ENCODE measurements at places on chromosomes 3 and 15.
A peak's percentile ranks its signal among the peaks of the same experiment; 100 is the strongest.

GRCh38 chr15:56759450-56759845, 26.1 kb upstream of the ZNF280D start:
- no peak for DNase-seq

GRCh38 chr15:26376243-26376642, 396.6 kb downstream of the GABRB3 start:
- no peak for DNase-seq

DNA sequence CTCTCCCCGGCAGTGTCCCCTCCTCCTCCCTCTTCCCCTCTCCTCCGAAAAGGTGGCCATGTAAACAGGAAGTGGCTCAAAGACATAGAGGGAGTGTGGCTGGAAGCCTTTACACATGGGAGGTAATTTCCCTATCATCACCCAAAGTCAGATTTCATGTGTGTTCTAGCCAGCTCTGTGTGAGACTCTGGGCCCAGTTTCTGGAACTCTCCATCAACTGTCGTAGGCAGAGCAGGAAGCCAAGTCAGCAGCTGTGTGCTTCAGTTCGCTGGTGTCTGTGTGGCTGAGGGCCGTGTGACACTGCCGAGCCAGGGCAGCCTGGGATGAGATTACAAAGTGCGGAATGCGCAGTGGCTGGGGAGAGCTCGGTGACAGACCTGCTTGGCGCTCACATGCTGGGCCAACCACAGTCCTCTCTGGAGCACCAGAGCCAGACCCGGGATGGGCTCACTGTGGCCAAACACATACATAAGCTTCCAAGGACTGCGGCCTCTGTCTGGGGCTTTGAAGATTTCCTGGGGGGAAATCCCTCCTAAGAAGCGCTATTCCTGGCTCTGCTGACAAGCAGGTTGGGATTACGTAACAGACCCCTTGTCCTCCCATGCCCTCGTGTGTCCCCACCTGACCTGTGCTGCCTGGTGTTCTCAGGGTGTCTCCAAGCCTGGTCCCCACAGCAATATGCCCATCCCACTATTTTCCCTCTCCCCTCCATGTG, 50.7 kb downstream of the UMPS start:
- no peak for DNase-seq

DNA sequence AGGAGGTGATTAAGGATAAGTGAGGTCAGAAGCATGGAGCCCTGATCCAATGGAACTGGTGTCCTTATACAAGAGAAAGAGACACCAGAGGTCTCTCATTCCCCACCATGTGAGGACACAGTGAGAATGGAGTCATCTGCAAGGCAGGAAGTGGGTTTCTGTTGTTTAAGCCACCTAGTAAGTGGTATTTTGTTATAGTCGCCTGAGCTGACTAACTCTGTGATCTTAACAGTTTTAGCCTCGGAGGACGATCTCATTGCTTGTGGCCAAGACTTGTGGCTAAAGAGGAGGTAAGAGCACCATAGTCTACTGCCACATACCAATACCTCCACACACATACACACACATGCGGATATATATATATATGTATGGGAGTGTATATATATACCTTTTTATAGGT, 73.8 kb downstream of the MCTP2 start:
- DNase-seq = no peak

GRCh38 chr3:56291953-56292352, 176.3 kb downstream of the ERC2 start:
- DNase-seq = peak; percentile 55

- no peak for DNase-seq
Measured at GRCh38 chr3:173249457-173249856, 108.4 kb upstream of the SPATA16 start.

- no peak for DNase-seq
Measured at GRCh38 chr3:152252755-152253154, 16.0 kb upstream of the MBNL1 start.

GRCh38 chr15:43225201-43225949, 4.6 kb upstream of the EPB42 start:
- no peak for DNase-seq

- DNase-seq = no peak
Measured at GRCh38 chr3:126381966-126382365, 12.7 kb upstream of the CFAP100 start.

DNA sequence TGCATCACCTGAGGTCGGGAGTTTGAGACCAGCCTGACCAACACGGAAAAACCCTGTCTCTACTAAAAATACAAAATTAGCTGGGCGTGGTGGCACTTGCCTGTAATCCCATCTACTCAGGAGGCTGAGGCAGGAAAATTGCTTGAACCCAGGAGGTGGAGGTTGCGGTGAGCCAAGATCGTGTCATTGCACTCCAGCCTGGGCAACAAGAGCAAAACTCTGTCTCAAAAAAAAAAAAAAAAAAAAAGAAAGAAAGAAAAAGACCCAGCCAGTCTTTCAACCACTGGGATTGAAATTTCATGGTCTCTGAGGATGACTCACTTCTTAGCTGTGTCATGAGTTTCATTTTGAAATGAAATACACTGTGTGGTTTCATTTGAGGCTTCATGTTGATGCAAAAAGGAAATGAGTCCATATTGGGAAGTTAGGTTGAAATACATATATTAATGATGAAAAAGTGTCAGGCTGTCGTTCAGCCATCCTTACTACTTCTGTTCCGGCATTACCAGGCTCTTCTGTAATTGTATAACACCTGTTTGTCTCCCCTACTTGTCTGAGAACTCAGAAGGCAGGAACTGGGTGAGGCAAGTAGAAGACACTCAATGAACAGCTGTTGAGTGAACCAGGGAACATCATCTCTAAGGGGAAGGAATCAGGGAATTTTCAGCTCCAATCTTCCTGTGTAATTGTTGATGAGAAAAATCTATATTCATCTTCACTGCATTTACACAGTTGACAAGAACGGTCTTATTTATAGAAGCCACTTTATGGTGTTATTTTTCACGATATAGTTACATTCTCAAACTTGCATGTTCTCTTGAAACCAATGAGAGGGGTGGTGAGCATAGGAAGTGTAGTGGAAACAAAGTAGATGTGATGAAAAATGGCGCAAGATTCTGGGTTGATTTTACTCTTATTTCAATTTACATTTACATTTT, 87.4 kb downstream of the NFKBIZ start:
- DNase-seq = no peak

- DNase-seq = no peak
Measured at GRCh38 chr15:72358650-72359171, 17.1 kb downstream of the HEXA start.

DNA sequence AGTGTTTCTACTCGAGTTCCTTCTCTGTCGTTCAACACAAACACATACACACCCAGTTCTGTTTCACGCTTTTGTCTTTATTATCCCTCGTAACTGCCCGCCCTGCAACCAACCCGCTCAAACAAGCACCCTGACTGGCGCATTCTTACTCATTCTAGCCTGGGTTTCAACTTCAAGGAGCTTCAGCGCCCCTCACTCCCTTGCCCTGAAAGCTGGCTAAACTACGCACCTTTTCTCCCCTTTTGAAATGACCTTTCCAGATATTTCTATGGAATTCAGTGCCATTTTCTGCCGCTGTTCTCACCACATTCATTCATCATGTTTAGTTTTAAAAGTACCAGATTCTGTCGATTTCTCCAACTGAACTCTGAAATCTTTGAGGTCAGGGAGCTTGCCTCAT, 653 bp upstream of the MFSD1 start:
- DNase-seq = no peak

DNA sequence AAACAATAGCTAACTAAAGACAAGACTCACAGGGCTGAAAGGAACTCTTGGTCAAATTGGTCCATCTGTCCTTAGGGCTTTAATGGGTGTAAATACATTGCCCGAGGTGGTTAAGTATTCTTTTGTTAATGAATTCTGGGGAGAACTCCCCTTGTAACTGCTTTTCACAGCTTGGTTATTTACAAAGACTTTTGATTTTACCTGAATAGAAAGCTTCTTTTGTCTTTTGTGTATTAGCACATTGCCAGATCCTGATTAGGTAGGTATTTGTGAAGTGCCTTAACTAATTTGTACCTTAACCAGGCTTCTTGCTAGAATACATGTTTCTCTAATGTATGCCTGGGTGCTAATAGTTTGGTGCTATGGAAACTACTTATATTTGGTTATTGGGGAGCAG, 14.0 kb downstream of the CHD2 start:
- no peak for DNase-seq

DNA sequence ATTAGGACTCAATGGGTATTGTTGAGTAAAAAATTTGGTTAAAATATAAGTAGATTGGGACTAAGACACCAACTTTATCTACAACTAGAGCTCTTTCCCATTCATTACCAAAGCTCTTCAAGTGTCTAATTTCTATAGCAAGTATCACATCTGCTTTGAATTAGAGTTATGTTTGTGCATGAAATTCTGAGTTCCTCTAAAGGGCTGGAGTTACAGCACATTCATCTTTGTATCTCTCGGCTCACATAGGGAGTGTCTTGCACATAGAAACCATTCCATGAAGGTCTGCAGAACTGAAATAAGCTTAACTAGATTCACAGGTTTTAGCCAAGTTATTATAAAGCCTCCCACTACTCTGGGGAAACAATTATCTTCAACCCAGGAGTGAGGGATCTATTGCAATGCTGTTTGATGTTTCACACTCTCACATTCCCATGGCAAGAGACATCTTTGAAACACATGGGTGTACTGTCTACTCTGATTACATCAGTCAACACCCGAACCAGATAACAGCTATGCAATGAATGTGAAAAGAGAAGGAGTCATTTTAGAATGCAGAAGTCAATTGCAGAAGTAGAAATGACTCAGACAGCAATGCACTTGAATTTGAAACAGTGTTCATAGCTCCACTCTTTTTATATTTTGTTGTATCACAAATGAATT, 93.1 kb upstream of the KBTBD8 start:
- no peak for DNase-seq

DNA sequence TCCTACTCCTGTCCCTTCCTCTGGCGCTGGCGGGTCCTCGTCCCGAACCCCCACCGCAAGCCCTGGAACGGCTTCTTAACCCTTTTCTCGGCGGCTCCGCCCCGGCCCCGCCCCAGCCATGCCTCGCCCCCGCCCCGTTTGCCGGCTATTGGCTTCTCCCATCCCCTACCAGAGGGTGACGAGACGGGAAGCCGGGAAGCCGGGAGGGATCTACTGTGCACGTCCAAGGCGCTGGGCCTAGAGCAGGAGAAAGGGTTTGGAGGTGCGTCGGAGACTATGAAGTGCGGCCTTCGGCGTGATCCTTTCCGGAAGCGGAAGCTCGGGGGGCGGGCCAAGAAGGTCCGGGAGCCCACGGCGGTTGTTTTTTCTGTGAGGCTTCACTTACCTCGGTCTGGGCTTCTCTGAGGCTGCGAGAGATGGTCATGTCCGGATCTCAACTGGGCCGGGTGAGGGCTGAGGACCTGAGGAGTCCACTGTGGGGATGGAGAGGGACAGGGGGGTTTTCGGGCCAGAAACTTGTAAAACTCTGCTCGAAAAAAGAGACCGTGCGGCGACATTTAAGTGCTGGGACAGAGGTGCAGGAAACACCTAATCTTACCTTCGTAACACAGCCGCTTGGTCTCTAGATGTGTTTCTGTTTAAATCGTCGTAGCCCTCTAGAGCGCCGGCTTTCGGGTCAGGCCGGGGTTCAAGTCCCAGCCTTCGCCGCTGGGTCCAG, 21.4 kb downstream of the ROPN1B start:
- DNase-seq = peak; percentile 64

GRCh38 chr3:157464321-157464720, 27.7 kb downstream of the PTX3 start:
- DNase-seq = no peak

DNA sequence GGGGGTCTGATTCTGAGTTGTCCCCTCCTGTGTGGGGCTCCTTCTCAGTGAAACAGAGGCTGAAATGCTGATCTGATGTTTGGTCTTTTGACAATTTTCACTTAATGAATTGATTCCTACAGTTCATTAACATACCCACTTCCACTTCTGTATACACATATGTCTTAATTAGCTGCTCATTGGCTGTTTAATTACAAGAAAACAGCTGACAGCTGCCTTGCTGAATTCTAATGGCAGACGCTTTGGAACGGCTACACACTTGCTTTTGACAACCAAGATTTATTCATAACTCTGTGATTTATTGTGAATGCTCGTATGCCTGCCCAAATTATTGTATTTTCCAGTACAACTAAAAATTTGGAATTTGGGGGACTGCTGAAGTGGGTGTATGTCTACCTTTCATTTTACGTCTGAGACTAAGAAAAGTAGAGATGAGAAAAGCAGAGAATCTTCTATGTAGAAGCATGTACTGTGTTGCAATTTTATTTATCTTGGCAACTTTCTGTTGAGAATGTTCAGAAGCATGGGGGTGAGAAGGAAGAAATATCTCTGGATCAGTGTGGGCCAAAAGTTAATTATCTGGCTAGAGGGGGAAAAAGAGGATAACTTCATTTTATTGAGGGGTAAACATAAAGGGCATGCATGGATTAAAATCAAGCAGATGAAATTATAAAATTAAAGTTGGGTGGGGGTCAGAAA, 46.5 kb upstream of the ICE2 start:
- no peak for DNase-seq

DNA sequence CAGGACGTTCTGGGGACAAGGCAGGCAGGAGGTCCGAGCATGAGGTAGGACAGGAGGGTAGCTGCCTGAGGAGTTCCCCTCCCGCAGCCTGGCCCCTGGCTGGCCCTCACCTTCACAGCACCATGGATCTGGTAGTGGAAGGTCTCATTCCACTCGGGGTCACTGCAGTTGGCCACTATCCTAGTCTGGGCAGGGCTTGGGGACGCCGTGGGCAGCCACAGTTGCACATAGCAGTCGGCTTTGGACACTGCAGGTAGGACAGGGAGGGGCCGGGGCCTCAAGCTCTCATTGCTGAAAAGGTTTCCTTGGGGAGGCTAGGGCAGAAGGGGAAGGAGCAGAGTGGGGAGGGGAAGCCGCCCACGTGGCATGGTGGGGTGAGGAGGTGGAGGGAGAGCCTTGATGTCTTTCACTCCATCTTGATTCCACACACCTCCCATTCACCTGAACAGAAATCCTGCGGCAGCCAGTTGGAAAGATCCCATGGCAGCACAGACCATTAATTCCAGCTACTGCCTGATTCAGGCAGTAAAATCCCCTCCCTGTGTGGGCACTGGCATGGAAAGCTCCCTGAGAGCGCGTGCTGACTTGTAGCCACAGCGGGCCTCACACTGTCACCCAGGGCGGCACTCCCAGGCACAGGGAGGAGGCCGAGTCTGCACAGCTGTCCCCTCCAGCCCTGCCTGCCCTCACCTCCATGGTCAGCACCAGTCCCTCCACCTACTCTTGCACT, 2.1 kb downstream of the PLA2G4F start:
- no peak for DNase-seq

- DNase-seq = no peak
Measured at GRCh38 chr3:99774467-99774866, 43.2 kb upstream of the CMSS1 start.

GRCh38 chr3:196528639-196529233, 13.6 kb upstream of the SMCO1 start:
- peak; percentile 62 for DNase-seq

- no peak for DNase-seq
Measured at GRCh38 chr15:101329867-101330380, 34.9 kb upstream of the SNRPA1 start.

DNA sequence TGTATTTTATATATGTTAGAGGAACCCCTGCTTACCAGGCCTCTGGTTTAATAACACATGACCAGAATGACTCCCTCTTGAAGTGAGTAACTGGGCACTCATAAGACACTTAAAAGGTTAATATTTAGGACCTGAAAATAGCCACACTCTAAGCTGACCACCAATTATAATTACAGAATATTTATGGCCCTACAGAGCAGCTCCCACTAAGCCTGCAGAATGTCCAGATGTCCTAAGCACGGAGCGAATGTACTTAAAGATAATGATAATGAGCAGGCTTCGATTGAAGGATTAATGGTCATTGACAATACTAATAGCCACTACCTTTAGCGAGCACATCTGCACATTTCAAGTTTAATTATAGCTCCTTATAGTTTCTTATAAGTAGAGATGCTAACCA, 22.8 kb upstream of the KCTD6 start:
- no peak for DNase-seq
